ENCODE measurements at places on chromosomes 3 and 15. TPM values are rescaled to one million over a fixed set of nuclear protein-coding genes. Genes with fewer than 3 reads are reported as not detected.

GRCh38 chr3:180430896-180431295 lies 171.1 kb upstream of the TTC14 start:
- no peak for DNase-seq

The CDHR4 gene
- not detected for total RNA-seq

DNA sequence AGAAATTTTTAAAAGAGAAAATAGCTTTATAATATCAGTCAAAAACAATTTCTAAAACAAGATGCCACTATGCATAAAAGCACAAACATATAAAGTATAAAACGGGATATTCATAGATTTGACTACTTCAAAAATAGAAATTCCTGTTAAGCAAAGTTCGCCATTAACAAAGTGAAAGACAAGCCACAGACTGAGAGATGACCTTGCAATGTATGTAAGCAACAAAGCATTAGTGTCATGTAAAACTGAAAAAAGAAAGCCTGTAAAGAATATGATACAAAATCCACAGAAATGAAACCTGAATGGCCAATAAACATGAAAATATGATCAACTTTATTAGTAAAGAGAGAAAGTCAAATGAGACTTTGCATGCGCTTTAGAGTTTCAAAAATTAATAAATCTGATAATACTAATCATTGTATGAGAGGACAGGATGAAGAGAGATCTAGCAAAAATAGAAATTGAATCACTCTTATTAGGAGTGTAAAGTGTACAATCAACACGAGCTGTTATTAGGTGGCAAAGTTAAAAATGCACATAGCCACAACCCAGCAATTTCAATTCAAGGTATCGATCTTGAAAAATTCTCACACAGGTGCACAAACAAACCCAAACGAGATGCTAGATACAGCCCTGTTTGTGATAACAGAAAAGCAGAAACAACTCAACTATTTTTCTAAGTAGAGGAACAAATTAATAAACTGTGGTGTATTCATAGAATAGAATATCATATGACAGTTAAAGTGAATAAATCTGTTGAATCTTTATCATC lies 173.6 kb downstream of the MECOM start:
- DNase-seq: no peak

DNA sequence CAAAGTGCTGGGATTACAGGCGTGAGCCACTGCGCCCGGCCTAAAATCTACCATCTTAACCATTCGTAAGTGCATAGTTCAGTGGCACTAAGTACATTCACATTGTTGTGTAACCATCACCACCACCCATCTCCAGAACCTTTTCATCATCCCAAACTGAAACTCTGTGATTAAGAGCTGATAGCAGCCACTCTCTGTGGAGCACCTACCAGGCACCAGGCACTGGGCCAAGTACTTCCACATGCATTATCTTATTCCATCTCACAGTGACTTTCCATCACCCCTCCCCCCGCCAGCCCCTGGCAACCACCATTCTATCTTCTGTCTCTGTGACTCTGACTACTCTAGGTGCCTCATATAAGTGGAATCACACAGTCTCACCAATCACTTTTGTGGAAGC lies 2.3 kb upstream of the INSYN1 start:
- DNase-seq: no peak

The OCA2 gene
- not detected for total RNA-seq

The SLC22A13 gene
- total RNA-seq: 1.8 TPM

The ZIC4 gene
- total RNA-seq: not detected

- DNase-seq: no peak
Observed at GRCh38 chr15:44541282-44541958, 4.5 kb downstream of the EIF3J start.

The GHSR gene
- total RNA-seq: not detected

GRCh38 chr3:38142959-38143358 lies 4.5 kb downstream of the MYD88 start:
- DNase-seq: no peak

DNA sequence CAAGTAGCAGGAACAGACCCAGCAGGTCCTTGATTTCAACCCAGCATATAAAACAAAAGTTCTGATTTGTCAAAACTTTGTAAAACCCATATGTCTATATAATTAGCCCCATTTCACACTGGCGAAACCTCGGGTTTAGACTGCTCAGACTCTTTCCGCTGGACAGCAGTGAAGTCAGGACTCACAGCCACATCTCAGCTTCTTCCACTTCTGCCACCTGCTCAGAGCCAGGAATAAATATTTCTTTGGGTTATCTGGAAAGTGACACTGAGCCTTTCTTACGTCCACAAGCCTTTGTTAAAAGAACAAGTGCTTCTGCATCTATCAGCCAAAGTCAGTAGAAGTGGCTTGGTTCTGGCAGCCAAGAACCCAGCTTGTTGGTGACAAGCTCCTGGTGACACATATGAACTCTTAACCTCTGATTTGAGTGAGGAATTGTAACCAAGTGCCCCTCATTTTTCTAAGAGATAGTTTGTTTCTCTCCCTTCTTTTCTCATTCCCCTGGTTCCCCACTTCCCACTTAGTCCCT lies 118.1 kb upstream of the CHD2 start:
- no peak for DNase-seq

The KLF13 gene
- 153 TPM for total RNA-seq

The NUSAP1 gene
- total RNA-seq: 80.5 TPM

DNA sequence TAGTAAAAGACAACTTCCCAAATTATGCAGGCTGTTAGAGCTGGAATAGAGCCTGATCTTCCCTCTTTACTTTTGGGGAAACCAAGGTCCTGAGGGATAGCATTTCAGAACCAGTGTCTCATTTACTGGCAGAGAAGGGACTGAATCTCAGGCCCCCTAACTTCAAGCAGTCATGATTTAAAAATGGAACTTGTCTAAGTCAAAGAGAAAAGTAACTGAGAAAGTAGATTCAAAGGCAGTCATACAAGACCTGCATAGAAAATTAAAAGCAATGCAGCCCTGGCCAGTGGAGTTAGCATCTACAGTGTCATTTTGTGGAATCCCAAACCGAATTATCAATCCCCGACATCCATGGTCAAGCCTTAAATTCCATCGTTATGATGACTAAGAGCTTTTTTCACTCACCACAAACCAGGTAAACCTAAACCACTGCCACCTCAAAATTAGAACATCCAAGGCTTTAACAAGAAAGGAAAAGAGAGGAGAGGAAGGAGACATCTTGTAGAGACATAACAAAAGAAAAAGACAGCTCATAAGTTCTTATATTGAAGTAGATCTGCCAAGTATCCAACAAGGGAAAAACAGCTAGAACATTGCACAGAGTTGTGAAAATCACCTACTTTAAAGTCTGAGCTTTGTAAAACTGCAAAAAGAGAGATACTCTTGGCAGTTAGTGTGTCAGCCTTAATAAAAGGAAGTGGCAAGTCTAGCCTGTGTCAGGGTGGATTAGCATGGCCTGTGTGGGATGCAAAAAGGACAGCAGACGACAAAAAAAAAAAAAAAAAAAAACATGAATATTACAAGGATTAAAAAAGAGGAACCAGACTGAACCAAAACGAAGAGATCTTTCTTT lies 54.1 kb upstream of the CCR2 start:
- DNase-seq: no peak

DNA sequence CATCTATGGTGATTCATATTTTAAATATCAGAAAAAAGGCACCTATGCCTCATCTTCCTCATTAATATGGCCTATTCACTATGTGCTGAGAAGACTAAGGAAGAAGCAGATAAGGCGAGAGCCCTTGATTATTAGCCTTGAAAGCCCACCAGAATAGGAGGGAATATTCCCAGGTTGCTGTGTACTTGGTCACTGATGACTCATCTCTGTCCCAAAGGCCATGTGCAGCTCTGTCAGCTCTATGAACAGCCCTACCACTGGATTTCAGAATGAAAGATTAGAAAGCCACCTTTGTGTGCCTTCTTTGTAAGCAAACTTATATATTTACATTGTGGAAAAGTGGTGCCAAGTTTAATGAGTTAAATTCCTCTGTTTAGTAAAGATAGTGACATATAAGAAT lies 211.5 kb downstream of the NFKBIZ start:
- DNase-seq: no peak

The CCDC174 gene
- total RNA-seq: 27.0 TPM

DNA sequence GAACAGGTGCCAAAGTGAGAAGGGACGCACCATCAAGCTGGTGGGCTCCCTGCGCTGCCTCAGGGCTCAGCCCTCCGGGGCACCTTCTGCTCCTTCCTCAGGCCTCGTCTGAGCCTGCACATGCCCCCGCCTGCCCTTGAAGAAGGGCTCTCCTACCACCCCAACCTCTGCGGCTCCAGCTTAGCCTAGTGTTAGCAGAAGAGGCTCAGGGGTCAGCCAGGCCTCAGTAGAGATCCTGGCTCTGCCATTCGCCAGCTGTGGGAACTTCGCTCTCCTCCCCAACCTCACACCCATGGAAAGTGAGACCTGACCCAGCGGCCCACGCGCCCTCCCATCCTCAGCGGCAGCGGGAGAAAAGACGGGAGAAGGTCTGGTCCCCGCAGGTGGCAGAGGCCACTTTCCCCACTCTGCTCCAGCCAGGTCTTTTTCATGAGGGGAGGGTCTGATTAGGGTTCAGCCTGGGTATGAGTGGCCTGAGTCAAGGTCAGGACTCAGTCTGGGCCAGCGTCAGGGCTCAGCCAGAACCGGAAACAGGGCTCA lies 8.2 kb downstream of the GRIP2 start:
- no peak for DNase-seq

DNA sequence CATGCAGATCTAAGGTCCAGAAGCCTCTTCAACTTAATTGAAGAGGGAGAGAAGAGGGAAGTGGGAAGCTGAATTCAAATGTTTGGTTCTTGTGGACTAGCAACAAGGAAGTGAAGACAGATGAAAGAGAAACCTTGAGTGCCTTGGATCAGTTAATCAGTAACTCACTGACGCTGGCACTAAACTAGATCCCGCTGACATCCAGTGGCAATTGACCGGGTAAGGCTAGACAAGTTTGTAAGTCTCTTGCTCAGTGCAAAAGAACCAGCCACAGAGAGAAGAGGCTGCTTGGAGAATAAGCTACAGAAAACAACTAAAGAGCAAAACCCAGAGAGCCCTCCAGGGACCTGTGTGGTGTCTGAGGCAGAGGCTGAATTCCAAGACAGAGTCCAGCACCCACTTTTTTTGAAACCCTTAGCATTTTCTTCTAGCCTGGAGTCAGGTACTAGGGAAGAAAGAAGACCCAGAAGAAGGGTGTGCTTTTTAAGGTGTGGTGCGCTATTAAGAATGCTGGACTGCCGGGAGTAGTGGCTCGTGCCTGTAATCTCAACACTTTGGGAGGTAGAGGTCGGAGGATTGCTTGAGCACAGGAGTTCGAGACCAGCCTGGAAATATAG lies 6.9 kb downstream of the PLCH1 start:
- no peak for DNase-seq

DNA sequence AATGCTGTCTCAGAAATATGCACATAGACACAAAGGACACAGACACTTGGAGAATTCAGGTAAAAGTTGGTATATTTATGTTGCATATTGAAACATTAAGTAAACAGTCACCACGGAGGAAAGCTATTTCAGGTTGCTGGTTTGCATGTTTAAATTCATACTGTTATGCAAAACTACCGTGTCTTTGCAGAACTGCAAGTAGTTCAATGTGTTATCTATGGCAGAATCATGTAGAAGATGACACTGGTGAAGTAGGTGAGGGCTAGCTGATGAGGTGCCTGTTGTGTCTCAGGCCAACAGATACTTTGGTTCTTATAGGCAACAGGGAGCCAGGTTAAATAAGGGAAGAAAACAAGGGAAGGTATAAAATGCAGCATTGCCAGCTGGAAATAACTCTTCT lies 511.3 kb downstream of the DIPK2A start:
- no peak for DNase-seq

DNA sequence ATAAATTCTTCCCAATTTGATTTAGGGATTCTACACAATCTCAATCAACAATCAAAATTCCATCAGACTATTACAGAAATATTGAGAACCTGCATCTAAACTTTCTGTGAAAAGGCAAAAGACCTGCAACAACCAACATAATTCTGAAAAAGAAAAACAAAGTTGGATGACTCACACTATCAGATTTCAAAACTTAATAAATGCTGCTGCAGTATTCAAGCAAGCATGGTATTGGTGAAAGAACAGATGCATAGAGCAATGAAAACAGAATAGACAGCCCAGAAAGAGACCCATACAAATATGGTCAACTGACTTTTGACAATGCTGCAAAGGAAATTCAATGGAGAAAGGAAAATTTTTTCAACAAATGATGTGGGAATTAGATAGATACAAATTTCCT lies 477.1 kb upstream of the NR2F2 start:
- DNase-seq: no peak

The MAN2C1 gene
- total RNA-seq: 213 TPM

- DNase-seq: no peak
Observed at GRCh38 chr3:117035745-117036144, 326.2 kb downstream of the TUSC7 start.

The IMPG2 gene
- 0.25 TPM for total RNA-seq

The MYLK gene
- 0.14 TPM for total RNA-seq

- no peak for DNase-seq
Observed at GRCh38 chr15:88401996-88402656, 65.1 kb downstream of the MRPL46 start.

The MUC4 gene
- 0.19 TPM for total RNA-seq

- DNase-seq: no peak
Observed at GRCh38 chr15:69798481-69799250, 299.1 kb downstream of the TLE3 start.

DNA sequence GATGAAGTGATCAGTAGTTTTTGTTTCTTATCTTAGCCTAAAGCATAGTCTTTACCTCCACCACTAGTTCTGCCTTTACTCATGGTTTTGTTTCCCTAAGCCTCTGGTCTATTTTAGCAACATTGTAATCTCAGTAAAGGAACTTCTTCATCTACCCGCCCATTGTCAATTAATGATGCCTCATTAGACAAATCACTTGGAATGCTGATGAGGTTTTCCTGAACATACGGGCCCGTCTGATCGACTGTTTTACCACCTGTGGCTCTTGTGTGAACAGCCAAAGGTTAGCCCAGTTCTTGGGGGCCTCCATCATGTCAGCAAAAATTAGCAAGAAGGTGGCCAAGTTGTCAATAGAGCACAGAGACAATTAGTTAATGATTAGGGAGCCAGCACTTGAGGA lies 470.1 kb upstream of the ARRDC4 start:
- DNase-seq: no peak

GRCh38 chr3:138509586-138509985 lies 75.2 kb downstream of the ESYT3 start:
- no peak for DNase-seq

The C2CD4A gene
- total RNA-seq: not detected

DNA sequence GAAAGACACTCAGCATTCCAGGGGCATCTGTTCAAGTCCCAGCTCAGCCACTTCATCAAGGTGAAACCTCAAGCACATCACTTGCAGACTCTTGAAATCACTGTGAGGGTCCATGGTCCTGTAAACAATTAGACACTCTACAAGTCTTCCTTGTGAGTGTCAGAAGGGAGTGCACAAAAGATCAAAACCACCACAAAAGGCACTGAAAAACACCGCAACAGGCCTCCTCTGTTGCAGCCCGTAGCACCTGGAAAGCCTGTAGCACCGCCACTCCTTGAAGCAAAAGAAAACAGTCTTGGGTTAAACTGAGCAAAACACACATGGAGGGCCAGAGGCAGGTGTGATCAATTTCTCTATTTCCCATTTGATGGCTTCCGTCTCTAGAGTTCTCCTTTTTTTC lies 63.8 kb upstream of the SNRK start:
- DNase-seq: no peak

GRCh38 chr3:37224879-37225278 lies 50.5 kb upstream of the LRRFIP2 start:
- no peak for DNase-seq

- no peak for DNase-seq
Observed at GRCh38 chr15:66737243-66738010, 35.4 kb downstream of the SMAD6 start.

Data from natural killer cell treated with Interleukin-12 subunit alpha and Interleukin-12 subunit beta and Interleukin-15 and Interleukin-18, amount 100 ng/mL, for 72 hours (primary cell).